ENCODE measurements at places on chromosomes 13 and 19.
A peak's percentile ranks its signal among the peaks of the same experiment; 100 is the strongest.

DNA sequence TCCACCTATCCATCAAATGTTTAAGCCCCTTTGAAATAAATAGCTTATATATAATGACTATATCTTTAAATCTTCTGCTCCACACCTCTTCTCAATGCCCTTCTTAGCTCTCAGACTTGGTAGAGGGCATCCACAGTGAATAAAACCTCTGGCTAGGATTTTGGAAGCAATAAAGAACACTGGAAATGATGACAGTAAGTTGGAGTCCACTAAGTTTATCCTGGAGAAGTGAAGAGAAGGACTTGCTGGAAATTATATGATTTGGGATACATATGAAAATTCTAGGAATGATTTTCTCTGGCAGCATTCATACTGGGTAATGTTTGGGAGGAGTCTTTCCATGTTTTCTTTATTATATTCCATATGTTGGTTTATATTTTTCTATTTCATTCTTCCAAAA lies 133.5 kb upstream of the KL start:
- no peak for DNase-seq

DNA sequence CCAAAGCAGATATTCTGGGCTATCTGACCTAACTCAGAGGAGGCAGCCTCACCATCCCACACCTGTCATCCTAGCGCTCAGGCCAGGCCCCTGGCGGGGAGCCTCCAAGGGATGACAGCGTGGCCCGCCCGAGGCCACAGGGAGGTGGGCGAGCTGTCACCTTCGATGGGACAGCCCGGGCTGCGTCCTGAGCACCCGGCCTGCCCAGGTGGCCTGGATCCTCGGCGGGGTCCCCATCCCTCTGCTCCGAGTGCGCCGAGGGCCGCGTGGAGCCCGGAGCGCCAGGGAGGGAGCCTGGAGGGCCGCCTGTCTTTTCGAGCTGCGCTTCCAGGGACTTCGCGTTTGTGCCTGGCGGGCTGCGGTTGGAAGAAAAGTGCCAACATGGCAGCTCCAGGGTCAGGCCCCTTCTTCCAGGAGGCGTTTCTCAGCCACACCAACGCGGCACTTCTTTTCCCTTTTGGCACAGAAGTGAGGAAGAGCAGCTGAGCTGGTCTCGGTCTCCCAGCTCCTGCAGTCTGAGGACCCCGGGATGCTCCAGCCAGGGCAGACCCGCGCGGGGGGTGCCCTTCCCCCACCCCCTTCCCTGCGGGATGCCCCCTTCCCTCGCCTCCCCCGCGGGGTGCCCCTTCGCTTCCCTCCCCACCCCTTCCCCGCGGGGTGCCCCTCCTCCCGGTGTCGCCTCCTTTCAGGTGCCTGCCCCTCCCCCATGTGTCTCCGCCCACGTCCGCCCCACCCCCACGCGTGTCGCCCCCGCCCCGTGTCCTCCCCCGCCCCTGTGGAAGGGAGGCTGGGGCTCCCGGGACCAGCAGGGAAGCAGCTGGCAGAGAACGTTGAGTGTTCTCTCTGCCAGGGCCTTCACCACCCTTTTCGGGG lies 42.3 kb downstream of the GJA3 start:
- no peak for DNase-seq

DNA sequence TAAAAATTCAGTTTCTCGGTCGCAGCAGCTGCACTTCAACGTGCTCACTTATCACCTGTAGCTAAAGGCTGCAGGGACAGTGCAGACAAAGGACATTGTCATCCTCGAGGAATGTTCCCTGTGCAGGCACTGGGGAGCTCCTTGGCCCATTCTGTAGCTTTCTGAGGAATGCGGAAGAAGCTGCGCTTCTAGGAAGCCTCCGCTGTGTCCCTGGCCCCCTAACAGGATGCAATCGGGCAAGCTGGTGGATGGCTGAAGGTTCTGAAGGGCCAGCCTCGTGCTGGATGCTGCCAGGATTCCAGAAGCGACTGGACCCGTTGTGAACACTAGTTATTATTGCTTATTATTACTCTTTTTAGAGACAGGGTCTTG lies 8.1 kb downstream of the ANO8 start:
- no peak for DNase-seq

DNA sequence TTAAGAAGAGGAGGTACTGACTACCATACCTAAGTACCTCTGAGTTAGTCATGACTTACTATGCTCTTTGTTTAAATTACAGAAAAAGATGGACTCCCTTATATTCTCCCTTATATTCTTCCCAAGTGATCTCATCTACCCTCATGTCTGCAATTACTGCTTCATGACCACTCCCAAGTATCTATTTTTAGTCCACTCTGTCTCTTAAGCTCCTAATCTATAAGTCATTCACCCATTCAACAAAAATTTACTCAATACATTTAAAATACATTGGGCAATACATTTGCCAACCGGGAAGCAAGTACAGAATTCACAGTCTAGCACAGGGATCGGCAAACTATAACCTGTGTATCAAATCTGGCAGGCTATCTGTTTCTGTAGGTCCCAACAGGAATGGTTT lies 42.6 kb downstream of the KPNA3 start:
- no peak for DNase-seq

DNA sequence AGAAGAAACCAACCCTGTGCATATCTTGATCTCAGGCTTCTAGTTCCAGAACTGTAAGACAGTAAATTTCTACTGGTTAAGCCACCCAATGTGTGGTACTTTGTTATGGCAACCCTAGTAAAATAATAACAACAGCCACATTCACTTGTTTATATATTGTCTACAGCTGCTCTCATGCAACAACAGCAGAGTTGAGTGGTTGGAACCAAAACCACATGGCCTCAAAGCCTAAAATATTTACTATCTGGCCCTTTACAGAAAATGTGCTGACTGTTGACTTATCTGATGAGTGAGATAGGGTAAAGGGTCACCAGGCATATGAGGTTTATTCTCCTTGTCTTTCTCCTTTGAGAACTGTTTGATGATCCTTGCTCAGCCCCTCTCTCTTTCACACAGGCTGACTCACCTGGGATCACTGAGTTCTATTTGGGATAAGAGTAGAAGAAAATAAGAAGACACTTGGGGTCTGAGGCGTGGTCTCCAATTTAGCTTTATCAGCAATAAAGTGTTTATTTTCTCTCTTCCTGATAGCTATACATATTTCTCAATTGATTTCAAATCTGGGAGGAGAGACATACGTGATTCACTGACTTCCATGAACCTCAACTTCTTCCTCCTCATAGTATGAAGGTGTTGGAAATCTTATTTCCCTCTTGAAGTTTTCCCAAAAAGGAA lies 227.5 kb upstream of the STARD13 start:
- DNase-seq, result no peak

DNA sequence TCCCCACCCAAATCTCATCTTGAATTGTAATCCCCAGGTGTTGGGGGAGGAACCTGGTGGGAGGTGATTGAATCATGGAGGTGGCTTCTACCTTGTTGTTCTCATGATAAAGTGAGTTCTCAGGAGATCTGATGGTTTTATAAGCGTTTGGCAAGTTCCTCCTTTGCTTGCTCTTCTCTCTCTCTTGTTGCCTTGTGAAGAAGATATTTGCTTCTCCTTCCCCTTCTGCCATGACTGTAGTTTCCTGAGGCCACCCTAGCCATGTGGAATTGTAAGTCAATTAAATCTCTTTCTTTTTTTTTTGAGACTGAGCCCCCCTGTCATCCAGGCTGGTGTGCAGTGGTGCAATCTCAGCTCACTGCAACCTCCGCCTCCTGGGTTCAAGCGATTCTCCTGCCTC lies 34.4 kb downstream of the VSTM1 start:
- DNase-seq, result no peak

DNA sequence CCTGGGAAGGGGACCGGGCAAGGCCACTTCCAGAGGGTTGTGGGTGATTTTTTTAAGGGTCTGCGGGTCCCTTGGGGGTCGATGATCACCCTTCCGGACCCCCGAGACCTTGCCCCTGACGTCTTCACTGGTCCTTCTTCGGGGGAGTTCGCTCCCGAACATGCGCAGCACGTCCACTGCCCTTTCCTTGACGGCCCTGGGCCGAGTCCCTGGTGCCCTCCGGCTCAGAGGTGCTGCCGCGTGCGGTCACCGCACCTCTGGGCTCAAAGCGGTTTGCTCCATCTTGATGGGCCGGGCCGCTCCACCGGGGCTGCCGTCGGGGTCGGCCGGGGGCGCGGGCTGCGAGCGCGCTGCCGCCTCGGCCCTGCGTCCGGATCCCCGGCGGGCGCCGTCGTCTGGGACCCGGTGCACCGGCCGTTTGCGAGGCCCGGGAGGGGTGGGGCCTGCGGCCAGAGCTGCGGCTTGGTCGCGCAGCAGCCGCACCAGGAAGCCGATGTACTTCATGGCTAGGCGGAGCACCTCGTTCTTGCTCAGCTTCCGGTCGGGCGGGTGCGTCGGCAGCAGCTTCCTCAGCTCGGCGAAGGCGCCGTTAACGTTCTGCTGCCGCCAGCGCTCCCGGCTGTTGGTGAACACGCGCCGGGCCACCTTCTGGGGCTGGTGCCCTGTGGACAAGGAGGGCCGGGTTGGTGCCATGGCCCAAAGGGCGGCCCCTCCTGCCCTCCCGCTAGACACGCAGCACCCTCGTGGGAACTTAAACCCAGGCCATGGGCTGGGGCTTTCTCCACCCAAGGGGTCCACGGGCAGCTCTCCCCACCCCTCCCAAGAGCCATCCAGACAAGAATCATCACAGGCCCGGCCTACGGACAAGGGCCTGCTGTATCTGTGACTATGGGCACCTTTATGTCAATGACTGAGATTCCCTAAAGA lies 3.3 kb downstream of the LYL1 start:
- no peak for DNase-seq

- DNase-seq, result no peak
Observed at GRCh38 chr19:10295305-10295846, 5.6 kb downstream of the ICAM5 start.

GRCh38 chr19:40689339-40690049 lies 957 bp downstream of the NUMBL start:
- DNase-seq, result no peak

GRCh38 chr19:17830567-17831418 lies 9.5 kb upstream of the INSL3 start:
- peak; percentile 59 for DNase-seq

DNA sequence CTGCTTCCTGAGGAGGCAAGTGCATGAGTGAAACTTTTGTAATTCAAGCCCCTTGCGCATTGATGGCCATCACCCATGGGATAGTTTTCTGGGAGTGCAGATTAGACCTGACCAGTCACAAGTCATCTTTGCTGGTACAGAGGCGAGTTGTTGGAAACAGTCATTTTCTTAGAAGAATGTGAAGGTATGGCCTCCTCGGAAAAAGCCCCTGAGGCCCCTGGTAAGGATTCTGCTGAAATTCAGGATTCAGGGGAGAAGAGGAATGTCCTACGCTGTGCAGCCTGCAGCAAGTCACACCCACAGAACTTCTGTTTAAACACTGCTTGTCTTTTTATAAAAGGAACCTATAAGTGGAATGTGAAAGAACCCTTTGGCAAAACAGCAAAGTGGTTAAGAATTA lies 11.0 kb upstream of the SPART start:
- DNase-seq, result no peak

GRCh38 chr19:31378404-31378803 lies 29.2 kb upstream of the TSHZ3 start:
- no peak for DNase-seq

- DNase-seq, result no peak
Observed at GRCh38 chr19:44635581-44636438, 7.9 kb upstream of the PVR start.

All from hippocampal formation (tissue), 2 donors.